IPS DF 6.9 (cell line): ENCODE measurements at places on chromosomes 1 and 21.
A peak's percentile ranks its signal among the peaks of the same experiment; 100 is the strongest.

DNA sequence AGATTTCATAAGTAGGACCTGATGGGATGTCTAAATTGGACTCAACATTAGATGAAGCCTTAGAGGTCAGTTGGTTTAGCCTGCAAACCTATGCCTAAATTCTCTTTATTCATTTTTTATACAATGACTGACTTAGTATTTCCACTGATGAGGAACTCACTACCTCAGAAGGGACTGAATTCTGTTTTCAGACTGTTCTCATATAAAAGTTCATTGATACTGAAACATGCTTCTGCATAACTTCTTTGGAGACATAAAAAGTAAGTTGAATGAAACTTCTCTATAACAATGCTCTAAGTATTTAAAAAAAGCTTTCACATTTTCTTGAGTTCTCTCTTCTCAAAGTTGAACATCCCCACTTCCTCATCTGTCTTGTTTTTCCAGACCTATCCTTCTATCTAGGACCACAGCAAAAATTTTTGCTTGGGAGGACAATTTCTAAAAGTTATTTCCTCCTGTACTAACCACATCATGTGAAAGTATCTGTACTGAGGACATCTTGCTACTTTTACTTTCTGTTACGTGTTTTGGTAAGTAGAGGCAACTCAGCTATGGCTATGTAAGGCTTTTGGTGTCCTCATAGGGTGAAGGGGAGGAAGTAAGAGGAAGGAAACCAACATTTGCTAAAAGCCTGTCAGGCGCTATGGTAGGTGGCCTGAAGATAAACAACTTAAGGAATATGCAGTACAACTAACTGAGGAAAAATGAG lies 64.1 kb downstream of the USP24 start:
- H3K27me3 ChIP-seq, result no peaks in the 10 kb centered on the region
- no peak for DNase-seq
- H3K4me1 ChIP-seq, result no peaks in the 10 kb centered on the region

DNA sequence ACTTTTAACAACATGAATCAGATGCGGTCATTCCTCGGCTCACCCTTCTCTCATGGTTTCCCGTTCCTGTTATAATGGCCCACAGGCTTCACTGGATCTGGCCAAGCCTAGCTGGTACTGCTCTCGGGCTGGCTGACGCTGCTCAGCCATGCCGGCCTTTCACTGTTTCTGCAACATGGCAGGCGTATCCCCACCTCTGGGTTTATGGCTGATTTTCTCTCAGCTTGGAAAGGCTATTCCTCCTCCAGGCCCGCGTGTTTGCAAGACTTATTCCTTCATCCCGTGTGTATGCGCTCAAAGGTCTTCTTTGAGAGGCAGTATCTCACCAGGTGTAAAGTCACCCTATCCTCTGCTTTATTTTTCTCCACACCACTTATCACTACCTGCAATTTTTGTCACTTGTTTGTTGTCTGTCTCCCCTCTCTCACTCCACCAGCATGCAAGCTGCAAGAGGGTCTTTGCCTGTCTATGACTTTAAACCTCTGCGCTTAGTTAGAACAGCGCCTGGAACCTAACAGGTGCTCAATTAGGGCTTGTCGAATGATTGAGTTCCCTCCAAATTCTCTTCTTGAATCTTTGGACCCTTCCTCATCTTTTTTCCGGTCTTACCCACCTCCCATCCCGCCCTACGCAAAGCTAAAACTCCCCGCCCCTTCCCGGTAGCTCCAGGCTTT lies 491 bp upstream of the RAP1A start:
- no peaks in the 10 kb centered on the region for H3K36me3 ChIP-seq
- DNase-seq, result peak; percentile 67
- peaks cover 1% of the 10 kb centered on the region; the same call in 1 of the 2 replicates for H3K4me1 ChIP-seq
- H3K27ac ChIP-seq, result no peak overlapping the region
- no peaks in the 10 kb centered on the region for H3K27me3 ChIP-seq

DNA sequence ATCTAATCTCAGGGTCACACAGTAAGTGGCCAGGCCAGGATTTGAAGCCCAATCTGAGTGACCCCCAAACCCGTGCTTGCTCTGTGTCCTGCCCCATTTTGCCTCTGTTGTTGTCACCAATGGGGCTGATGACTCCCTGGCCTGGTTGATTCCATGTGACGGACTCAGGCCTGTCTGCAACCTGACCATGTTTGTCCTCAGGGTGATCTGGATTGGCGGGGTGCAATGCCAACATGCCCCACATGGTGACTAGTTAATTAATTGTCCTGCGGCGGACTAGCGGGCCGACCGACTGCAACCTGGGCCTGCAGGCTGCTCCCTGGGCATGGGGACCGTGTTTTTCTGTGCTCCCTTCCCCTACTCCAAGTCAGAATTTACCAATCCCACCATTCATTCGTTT lies 256.3 kb downstream of the MATN1 start:
- DNase-seq, result no peak
- H3K4me1 ChIP-seq, result no peaks in the 10 kb centered on the region
- no peaks in the 10 kb centered on the region for H3K36me3 ChIP-seq

GRCh38 chr1:24972221-24972914 lies 42.3 kb upstream of the RUNX3 start:
- DNase-seq, result no peak
- H3K27me3 ChIP-seq, result no peaks in the 10 kb centered on the region
- no peak overlapping the region for H3K4me3 ChIP-seq
- no peak overlapping the region for H3K27ac ChIP-seq

- H3K4me3 ChIP-seq, result no peak overlapping the region
- no peaks in the 10 kb centered on the region for H3K36me3 ChIP-seq
- H3K27me3 ChIP-seq, result no peaks in the 10 kb centered on the region
- no peak overlapping the region for H3K27ac ChIP-seq
- peaks cover 10% of the 10 kb centered on the region for H3K4me1 ChIP-seq
Observed at GRCh38 chr1:164619006-164619784, 60.2 kb downstream of the PBX1 start.

- H3K4me1 ChIP-seq, result no peaks in the 10 kb centered on the region
- H3K36me3 ChIP-seq, result no peaks in the 10 kb centered on the region
- no peaks in the 10 kb centered on the region for H3K27me3 ChIP-seq
Observed at GRCh38 chr1:121471523-121471922, 286.7 kb downstream of the SRGAP2C start.

DNA sequence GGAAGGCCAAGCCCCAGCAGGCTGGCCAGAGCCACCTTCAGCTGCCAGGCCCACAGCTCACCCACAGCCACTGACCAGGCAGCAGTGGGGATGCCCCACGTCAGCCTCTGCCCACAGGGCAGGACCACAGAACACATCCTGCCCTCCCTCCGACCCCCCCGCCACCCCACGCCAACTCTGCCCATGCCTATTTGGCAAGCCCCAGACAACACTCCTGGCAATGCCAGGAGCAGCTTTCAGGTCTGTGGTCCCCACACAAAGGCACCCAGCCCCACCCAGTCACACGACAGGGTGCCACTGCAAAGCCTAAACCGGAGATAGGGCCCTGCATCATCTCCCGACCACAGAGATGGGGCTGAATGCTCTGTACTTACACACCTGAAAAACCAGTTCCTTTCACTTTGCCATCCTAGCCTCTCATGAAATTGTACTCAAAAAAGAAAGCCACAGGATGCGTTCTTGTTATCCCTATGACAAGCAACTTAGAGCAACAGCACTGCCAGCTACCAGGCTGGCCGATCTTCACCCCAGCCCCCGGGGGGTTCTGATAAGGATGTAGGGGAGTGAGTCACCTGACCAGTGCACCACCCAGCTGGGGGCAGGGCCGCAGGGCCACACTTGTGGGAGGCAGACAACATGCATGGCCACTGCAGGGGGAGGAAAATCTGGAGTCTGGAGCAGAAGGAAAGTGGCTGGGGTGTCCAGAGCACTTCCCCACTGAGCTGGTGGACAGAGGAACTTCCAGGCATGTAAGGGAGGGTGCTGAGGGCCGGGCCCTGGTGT lies 36.2 kb downstream of the UBE2G2 start:
- peaks cover 20% of the 10 kb centered on the region for H3K4me1 ChIP-seq
- H3K4me3 ChIP-seq, result no peak overlapping the region
- no peaks in the 10 kb centered on the region for H3K27me3 ChIP-seq
- 0 out of 2 replicates have a peak, but pooled peaks cover 3% of the 10 kb centered on the region for H3K36me3 ChIP-seq
- no peak for DNase-seq
- H3K27ac ChIP-seq, result no peak overlapping the region

DNA sequence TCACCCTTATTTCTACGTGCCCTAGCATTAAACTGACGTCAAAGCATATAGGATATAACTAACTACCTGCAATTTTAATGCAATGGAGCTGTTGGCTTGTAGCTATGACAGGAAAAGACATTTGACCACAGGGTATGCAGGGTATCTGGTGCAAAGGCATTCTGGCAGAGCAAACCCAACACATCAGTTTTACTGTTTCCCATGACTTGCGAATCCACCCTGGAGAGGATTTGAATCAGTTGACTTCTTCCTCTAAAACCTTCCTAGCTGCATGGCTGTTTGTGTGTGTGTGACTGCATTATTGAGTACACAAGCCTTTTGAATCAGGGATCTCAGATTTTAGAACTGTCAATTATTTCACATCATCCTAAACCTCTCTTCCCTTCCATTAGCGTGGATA lies 41.7 kb upstream of the SYT14 start:
- no peaks in the 10 kb centered on the region for H3K36me3 ChIP-seq
- no peaks in the 10 kb centered on the region for H3K4me1 ChIP-seq
- DNase-seq, result no peak
- no peak overlapping the region for H3K27ac ChIP-seq
- H3K27me3 ChIP-seq, result no peaks in the 10 kb centered on the region

DNA sequence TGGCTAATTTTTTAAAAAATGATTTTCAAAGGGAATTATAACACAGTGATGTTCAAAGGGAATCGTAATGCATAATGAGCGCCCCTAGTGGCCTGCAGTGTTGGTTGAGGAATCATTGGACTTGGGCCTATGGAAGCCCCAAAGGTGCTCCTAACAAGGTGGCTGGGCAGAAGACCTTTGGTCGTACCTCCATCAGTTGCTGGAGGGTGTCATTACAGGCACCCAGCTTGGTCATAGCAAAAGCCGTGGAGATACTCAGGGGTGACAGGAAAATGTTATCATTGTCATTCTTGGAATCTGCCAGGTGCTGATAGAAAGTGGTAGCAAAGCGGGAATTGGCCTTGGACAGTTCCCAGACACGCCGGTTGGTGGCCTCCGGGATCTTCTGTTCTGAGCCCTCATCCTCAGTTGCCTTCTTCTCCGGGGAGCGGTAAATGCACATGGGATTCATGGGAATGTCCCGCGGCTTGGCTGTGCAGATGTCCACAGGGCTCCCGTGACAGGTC lies 2.7 kb downstream of the SERPINC1 start:
- H3K4me3 ChIP-seq, result no peak overlapping the region
- no peaks in the 10 kb centered on the region for H3K4me1 ChIP-seq
- peak; percentile 27 for DNase-seq
- no peaks in the 10 kb centered on the region for H3K27me3 ChIP-seq

DNA sequence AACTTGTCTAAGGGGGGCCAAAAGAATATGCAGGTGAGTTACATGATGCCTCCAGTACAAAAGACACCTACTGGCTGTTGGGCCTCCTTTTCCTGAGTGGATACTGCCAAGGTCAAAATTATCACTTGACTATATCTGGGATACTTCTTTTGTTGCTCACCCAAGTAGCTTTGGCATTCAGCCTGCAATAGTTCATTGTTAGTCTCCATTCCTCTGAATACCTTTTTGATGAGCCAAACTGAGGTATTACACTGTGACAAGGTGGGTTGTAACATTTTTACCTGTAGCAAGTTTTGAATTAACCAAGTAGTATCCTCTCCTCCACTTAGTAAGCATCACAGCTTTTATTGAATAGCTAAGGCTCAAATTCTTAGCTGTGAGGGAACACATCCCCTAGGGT lies 408.0 kb downstream of the LRRIQ3 start:
- no peak overlapping the region for H3K4me3 ChIP-seq
- H3K27me3 ChIP-seq, result no peaks in the 10 kb centered on the region
- no peaks in the 10 kb centered on the region for H3K4me1 ChIP-seq
- no peak overlapping the region for H3K27ac ChIP-seq
- DNase-seq, result no peak

DNA sequence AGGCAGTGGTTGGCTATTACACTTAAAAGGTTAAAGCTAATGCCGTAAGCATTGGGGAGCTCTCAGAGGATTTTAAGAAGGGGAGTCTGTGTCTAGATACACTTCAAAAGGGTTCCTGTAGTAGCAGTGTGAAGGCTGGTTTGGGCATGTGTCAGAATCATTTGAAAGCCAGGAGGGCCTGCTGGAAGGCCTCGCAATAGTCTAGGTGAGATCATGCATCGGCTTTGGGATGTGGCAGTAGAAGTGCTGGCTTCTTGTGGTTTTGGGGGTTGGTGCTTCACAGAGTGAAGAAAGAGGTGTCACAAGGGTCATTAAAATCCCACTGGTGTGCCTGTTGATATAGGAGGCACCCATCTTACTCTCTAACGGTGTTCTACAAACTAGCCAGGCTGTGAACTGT lies 85.7 kb downstream of the ST6GALNAC3 start:
- H3K4me1 ChIP-seq, result no peaks in the 10 kb centered on the region
- no peak for DNase-seq

GRCh38 chr1:19074902-19075721 lies 118.6 kb upstream of the IFFO2 start:
- no peak for DNase-seq
- H3K27ac ChIP-seq, result no peak overlapping the region
- H3K36me3 ChIP-seq, result peaks cover 54% of the 10 kb centered on the region
- 0 out of 2 replicates have a peak, but pooled peaks cover 3% of the 10 kb centered on the region for H3K4me1 ChIP-seq
- no peak overlapping the region for H3K4me3 ChIP-seq

- no peaks in the 10 kb centered on the region for H3K27me3 ChIP-seq
- no peak overlapping the region for H3K4me3 ChIP-seq
- no peak for DNase-seq
- H3K4me1 ChIP-seq, result no peaks in the 10 kb centered on the region
Observed at GRCh38 chr1:71882226-71882625, 400.1 kb downstream of the NEGR1 start.

GRCh38 chr1:39082811-39083576 lies 56.8 kb downstream of the NDUFS5 start:
- no peak for DNase-seq
- peaks cover 5% of the 10 kb centered on the region for H3K4me1 ChIP-seq
- peaks cover 1% of the 10 kb centered on the region; the same call in 1 of the 2 replicates for H3K27me3 ChIP-seq

- no peak overlapping the region for H3K4me3 ChIP-seq
- peak; percentile 39 for DNase-seq
- H3K4me1 ChIP-seq, result peaks cover 5% of the 10 kb centered on the region; the same call in 1 of the 2 replicates
- H3K27me3 ChIP-seq, result no peaks in the 10 kb centered on the region
- no peaks in the 10 kb centered on the region for H3K36me3 ChIP-seq
Observed at GRCh38 chr1:110746644-110747259, 72.0 kb upstream of the KCNA3 start.

DNA sequence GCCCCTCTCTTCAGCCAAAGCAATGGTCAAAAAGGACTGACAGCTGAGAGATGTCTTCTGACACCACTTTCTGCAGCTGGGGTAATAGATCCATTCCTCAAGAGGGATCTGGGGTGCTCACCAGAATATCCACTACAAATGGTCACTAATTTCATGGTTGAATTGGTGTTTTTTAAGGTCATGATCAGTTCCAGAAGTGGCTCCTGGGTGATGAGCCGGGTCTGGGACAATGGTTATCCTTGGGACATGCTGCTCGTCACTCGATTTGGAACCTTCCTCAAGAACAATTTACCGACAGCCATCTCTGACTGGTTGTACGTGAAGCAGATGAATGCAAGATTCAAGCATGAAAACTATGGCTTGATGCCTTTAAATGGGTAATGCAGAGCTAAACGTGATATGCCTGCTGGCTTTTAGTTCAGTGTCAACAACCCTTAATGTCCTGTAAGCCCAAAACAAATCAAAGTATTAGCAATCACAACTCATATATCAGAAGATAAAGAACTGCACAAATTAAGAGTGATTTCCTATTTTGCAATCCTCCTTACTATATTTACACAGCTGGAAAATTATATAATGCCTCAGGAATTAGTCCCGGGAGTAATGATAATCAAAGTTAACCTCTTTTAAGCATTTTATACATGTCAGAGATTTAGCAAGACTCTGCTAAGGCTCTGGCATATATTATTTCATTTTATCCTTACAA lies 20.1 kb downstream of the FMO3 start:
- no peak overlapping the region for H3K4me3 ChIP-seq
- H3K36me3 ChIP-seq, result no peaks in the 10 kb centered on the region
- H3K27me3 ChIP-seq, result no peaks in the 10 kb centered on the region
- H3K4me1 ChIP-seq, result no peaks in the 10 kb centered on the region
- no peak overlapping the region for H3K27ac ChIP-seq
